T-helper 1 cell (primary cell): ENCODE measurements at places on chromosomes 5 and 9.

DNA sequence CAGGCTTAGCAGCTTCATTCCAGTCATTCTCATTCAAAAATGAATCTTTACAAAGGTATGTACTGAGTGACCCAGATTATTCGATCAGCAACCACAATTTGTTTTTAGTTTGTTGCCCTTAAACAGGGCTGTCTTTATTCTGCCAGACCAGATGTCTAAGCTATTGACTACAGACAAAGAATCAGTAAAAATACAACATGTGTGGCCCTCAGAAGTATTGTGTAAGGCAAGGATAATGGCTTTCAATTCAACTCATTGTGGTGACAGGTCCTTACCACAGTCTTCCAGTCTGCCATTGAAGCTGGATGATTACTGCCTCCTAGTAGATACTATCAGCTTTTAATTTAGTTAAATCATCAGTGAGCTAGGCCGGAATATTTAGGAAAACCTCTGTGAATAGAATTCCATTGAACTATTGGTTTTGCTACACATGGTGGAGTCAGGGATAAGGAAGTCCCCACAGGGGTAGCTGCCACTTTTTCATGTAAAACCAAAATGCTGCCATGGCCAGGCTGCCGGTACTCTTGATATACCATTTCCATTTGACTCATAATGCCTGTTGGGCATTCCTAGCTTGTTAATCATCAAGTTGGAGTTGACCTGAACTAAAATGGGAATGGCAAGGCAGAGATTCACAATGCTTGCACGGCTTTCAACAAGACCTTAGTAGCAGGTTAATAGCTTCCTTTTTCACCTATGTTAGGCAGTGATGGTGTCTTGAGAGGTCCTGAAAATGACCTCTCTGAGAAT lies 175.6 kb downstream of the MEF2C start:
- no peak for DNase-seq

GRCh38 chr5:122978068-122978467 lies 58.5 kb downstream of the PPIC start:
- no peak for DNase-seq

DNA sequence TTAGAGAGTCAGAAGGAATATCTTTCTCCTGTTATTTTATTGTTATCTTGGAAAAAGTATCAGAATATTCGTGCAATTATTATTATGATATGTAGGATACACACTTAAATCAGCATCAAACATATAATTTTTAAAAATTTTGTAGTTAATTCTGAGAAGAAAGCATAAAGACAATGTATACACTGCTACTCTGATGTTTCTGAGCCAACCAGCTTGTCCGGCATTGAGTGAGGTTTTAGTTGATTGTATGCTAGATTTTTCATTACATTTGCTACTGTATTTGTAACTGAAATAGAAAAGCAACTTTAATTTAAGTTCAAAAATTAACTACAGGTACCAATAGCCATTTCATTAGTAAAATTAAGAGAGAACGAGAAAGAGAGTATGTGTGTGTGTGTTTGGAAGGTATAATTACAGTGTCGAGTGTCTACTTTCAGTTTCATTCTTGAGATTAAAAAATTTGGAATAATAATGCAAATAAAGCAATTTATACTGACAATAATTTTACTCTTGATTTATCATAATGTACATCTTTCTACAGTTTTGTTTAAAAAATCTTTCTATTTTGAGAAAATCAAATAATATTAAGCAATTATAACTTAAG lies 160.4 kb upstream of the CDH12 start:
- no peak for DNase-seq

DNA sequence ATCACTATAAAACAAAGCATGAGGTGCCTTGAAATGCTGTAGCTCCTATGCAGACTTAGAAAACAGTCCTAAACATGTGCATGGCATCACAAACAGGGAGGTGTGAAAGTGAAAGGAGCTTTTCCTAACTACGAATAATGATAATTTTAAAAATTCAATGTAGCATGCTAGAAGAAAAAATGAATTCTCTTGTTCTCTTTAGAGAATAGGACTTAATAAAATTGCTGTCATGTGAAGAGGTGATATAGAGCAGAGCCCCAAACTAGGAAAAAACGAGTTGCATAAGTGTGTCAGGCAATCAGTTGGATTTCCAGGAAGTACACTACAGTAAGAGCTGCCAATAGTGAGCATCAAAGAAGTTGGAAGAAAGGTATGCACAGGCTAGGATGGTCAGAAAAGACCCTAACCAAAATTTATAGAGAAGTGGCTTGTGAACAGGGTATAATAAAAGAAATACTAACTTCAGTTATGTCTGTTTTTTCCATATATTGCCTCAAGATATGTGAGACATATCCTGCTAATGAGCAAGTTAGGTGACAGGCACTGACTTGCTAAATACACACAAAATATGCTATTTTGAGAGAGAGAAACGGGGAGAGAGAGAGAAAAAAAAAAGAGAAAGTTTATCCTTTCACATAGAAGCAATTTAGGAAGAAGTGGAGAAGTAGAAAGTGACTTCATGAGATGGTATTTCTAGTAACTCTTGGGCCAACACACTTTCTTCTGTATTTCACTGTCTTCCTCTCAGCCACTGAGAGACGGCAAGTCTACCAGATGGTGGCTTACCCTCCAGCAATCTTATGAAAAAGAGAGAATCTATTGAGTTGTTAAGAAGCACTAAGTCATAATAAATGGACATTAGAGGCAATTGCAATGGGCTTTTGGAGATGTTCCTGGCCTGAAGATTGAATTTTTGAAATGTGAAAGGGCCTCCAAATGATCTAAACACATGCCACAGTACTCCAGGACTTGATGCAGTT lies 18.0 kb downstream of the ITGA2 start:
- DNase-seq, result no peak

DNA sequence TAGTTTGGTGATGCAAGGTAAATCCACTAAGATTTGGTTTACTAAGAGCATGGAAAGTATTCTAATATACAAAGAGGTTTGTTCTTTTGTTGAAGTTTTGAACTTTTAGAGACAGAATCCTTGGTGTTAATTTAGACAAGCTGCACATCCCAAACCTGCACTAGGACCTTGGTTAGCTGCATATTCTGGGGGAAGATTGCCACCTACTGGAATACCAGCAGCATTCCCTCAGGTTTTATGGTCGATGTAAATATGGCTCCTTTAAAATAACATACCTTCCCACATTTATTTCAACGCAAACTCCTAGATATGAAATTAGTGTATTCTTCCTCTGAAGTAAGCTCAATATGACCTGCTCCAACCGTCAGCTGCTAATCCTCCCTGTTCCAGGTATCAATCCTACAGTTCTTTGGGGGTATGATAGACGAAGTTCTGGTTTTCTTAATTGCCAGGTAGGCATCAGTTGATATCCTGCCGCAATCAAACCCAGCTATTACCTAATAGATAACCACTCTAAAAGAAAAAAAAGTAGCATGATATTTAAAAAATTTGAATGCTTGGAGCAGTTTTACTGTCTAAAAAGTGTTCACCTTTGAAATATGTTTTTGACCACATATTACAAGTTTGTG lies 624.1 kb downstream of the ISL1 start:
- DNase-seq, result no peak

DNA sequence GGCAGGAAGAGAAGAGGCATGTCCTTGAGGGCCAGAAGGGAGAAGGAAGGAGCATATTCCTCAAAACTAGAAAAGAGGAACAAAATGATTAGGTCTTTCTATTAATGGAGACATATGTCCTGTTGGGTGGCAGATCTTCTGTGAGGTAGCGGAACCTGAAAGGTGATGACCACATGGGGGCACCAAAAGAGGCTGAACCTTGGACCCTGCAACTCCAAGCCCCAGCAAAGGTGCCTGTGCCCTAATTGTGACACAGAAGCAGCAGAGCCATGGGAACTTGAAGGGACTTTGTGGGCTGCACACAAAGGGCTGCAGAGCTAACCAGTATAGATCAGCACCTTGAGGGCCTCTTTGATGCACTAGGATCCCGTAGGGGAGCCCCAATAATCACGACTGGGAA lies 158.0 kb downstream of the BAAT start:
- no peak for DNase-seq

- DNase-seq, result no peak
Measured at GRCh38 chr5:10725636-10726035, 35.4 kb downstream of the DAP start.

DNA sequence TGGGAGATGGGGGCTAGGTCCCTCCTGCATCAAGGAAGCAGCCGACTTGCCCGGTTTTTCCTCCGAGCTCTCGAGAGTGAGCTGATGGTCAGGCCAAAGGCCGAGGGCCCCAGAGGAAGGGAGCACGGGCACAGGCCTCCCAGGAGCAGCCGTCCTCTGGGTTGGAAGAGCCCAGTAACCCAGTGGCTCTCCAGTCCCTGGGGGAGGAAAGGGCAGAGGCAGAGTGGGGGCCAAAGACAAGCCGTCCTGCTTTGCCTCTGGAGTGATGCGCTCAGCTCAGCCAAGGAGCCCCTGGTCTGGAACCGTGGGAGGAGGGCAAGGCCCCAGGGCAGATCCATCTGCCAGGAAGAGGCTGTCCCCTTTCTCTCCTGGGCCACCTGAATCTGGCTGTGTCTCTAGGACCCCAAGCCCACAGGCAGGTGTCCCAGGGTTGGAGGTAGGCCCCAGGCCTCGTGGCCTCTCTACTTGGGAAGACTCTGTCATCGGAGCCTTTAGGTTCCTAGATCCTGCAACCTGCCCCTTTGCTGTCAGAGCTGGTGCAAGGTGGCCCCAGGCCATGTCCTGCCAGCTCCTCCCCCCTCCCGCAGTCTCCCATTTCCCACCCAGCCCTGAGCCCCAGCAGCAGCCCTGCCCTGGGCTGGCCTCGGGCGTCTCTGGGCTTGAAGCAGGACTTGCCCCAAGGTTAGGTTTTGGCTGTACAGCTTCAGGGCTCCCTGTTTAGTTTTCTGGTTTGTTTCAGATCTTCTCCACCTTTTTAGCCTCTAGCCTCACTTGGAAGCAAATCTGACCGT lies 224.1 kb downstream of the CACNA1B start:
- no peak for DNase-seq

DNA sequence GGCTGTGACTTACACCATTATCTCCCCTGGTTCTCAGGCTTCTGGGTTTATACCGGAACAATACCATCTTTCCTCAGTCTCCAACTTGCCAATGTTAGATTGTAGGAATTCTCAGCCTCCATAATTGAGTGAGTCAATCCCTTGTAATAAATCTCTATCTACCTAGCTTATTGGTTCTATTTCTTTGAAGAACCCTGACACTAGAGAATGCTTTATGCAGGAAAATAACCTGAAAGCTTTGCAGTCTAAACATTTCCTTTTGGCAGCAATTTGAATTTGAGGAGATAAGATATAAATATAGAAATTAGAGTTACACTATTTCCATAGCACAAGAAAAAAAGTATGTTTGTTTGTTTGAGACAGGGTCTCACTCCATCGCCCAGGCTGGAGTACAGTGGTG lies 278.1 kb upstream of the CDH18 start:
- no peak for DNase-seq

DNA sequence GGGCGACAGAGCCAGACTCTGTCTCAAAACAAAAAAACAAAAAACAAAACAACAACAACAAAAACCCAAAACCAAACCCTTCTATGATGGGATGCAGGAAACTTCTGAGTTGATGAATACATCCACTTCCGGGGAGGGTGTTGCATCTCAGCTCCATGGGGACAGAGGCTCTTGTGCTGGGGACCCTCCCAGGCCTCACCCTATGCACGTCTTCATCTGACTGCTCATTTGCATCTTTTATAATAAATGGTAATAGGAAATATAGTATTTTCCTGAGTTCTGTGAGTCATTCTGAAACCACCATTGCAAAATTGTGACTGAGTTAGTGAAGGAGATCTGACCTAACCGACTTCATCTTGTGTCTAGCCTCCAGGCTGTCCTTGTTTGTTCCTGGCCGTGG lies 109.5 kb upstream of the SLC28A3 start:
- no peak for DNase-seq

- no peak for DNase-seq
Measured at GRCh38 chr9:21927752-21928151, 66.4 kb downstream of the CDKN2A start.

- no peak for DNase-seq
Measured at GRCh38 chr5:128014578-128014977, 69.0 kb upstream of the SLC12A2 start.

GRCh38 chr9:136551401-136552116 lies 5.7 kb upstream of the NOTCH1 start:
- DNase-seq, result no peak

GRCh38 chr5:106417163-106417562 lies 1253.6 kb downstream of the EFNA5 start:
- DNase-seq, result no peak

DNA sequence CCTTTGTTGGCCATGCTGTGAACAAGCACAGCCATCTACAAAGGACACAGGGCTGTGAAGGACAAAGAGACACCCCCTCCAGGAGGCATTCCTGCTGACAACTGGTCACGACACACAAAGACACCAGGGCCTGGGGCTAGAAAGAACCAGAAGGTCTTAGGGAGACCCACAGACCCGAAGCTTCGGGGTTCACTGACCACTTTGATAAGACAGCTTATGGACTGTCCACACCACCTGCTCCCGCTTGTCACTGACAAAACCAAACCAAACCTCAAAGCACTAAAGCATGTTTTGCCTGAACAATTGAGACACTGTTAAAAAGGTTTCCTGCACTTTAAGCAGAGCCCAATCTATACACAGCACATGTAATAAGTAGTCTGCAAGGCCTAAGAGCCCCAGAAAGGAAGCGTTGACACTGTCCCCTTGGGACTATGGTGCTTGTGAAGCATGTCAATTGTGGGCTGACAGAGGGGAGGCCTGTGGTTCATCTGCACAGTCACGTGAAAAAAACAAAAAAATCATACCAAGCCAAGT lies 185.0 kb downstream of the GAPVD1 start:
- no peak for DNase-seq

GRCh38 chr9:128250839-128251731 lies 24.7 kb downstream of the GOLGA2 start:
- no peak for DNase-seq

GRCh38 chr5:156800929-156801328 lies 49.2 kb upstream of the PPP1R2B start:
- DNase-seq, result no peak

GRCh38 chr5:87924436-87924835 lies 344.2 kb downstream of the TMEM161B start:
- no peak for DNase-seq

- no peak for DNase-seq
Measured at GRCh38 chr5:14925326-14925725, 53.7 kb upstream of the ANKH start.

- DNase-seq, result no peak
Measured at GRCh38 chr9:3873818-3874217, 348.0 kb upstream of the RFX3 start.

- no peak for DNase-seq
Measured at GRCh38 chr9:137048655-137049543, 2.9 kb upstream of the NPDC1 start.

DNA sequence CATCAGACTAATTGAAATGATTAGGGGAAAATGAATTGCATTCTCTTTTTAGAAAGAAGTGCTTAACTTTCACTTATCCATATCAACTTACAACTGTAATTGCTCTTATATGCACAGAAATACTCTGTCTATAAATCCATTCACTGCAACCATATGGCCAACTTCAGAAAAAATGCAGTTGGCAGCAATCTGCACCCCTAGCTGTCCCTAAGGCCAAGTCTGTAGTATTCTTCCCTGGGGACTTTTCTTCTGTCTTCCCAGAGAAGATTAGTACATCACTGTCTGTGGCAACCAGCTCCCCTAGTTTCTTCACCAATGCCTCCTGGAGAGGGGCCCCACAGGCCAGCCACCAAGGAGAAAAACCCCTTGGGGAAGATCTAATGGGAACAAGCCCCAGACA lies 45.4 kb downstream of the ABCA1 start:
- DNase-seq, result no peak
